ENCODE measurements at places on chromosomes 7 and 10. TPM values are rescaled to one million over a fixed set of nuclear protein-coding genes. Genes with fewer than 3 reads are reported as not detected.

The TAS2R16 gene
- total RNA-seq, result not detected

The TMEM26 gene
- total RNA-seq, result not detected

GRCh38 chr10:113626809-113627355 lies 37.0 kb downstream of the NRAP start:
- no peaks in the 10 kb centered on the region for H3K4me1 ChIP-seq
- H3K27me3 ChIP-seq, result peaks cover 2% of the 10 kb centered on the region
- DNase-seq, result no peak
- no peak overlapping the region for H3K27ac ChIP-seq
- H3K4me3 ChIP-seq, result no peak overlapping the region

GRCh38 chr7:31093282-31093681 lies 41.2 kb downstream of the ADCYAP1R1 start:
- H3K4me1 ChIP-seq, result no peaks in the 10 kb centered on the region
- H3K36me3 ChIP-seq, result no peaks in the 10 kb centered on the region
- no peak for DNase-seq
- peaks cover 4% of the 10 kb centered on the region for H3K27me3 ChIP-seq
- no peak overlapping the region for H3K27ac ChIP-seq
- no peak overlapping the region for H3K4me3 ChIP-seq

- H3K36me3 ChIP-seq, result no peaks in the 10 kb centered on the region
- H3K27ac ChIP-seq, result no peak overlapping the region
- H3K4me3 ChIP-seq, result no peak overlapping the region
- no peaks in the 10 kb centered on the region for H3K27me3 ChIP-seq
Measured at GRCh38 chr10:19710600-19710999, 105.6 kb upstream of the PLXDC2 start.

DNA sequence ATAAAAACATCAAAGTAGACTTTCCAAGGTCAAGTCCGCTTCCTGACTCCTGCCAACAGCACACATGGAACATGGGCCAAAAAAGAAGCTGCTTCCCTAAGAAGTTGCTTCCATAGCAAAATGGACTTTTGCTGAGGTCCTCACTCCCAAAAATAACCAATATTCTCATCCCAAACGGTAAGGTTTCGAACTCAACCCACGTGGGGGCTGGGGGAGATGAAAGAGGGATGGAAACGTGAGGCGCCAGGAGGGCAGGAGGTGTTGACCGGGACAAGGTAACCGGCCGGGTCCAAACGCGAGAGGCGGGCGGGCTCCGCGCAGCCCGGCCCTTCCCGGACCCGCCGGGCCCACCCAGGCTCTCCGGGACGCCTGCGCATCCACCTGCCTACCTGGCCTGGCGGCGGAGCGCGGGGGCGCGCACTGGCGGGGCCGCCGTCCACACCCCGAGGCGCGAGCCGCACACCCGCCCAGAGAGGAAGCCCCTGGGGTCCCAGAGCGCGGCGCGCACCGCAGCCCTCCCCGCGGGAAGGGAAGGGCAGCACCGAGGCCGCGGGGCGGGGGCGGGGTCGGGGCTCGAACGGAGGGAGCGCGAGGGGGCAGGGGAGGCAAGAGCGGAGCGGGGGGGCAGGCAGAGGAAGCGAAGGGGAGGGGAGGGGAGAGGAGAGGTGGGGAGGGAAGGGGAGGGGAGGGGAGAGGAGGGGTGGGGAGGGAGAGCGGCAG lies 742 bp downstream of the LMBR1 start:
- peak overlapping the region; percentile 93 for H3K27ac ChIP-seq
- peak overlapping the region; percentile 95 for H3K4me3 ChIP-seq
- DNase-seq, result peak; percentile 59

GRCh38 chr7:107754642-107755041 lies 10.7 kb downstream of the CBLL1 start:
- peaks cover 11% of the 10 kb centered on the region for H3K4me1 ChIP-seq
- no peaks in the 10 kb centered on the region for H3K27me3 ChIP-seq
- peak overlapping the region; percentile 64 for H3K27ac ChIP-seq

GRCh38 chr7:2808891-2809665 lies 35.0 kb downstream of the GNA12 start:
- H3K27ac ChIP-seq, result no peak overlapping the region
- peaks cover 6% of the 10 kb centered on the region for H3K4me1 ChIP-seq
- H3K4me3 ChIP-seq, result no peak overlapping the region
- peaks cover 6% of the 10 kb centered on the region for H3K36me3 ChIP-seq

DNA sequence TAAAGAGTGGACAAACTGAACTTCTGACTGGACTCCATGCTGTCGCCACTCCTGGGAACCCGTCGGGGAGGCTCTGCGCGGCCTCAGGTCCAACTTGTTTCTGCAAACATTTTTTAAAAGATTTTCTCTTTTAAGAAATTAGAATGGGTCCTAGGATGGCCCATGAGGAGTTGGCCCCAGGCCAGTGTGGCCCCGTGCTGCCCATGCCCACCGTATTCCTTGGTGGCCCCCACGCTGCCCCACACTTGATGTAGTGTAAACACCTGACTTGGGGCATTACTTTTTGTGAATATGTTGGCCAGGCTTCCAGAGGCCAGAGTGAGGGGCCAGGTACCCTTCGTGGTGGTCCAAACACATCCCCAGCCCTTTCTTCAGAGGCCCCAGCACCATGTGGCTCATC lies 19.3 kb downstream of the ZNF316 start:
- H3K36me3 ChIP-seq, result peaks cover 16% of the 10 kb centered on the region
- H3K4me3 ChIP-seq, result no peak overlapping the region
- H3K27me3 ChIP-seq, result peaks cover 2% of the 10 kb centered on the region
